Ovary (tissue), 10 donors: ENCODE measurements at places on chromosomes 1 and 21. TPM values are rescaled to one million over a fixed set of nuclear protein-coding genes. Genes with fewer than 3 reads are reported as not detected.

- no peak overlapping the region for H3K27ac ChIP-seq
- H3K4me3 ChIP-seq: no peak overlapping the region
- H3K36me3 ChIP-seq: no peaks in the 10 kb centered on the region
- no peaks in the 10 kb centered on the region for H3K27me3 ChIP-seq
These were observed 35.8 kb downstream of the PLEKHO1 start for GRCh38 chr1:150185481-150185880.

DNA sequence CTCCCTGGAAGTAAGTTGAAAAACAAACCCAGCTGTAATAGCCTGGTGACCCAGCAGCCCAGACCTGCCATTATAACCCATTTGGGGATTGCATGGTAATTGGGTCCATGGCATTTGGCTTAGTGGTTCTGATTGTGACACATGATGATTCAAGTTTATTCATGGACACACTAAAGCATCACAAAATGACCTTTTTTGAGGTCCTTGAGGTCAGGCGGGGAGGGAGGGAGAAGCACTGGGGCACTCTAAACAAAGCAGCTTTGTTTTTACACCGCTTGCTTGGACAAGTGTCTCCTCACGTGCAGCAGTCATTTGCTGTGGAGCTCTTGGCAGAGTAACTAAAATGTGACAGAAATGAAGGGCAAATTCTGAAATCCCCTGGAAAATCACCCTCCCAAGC, 241.0 kb upstream of the SGIP1 start:
- H3K4me3 ChIP-seq: no peak overlapping the region
- H3K4me1 ChIP-seq: no peaks in the 10 kb centered on the region
- no peaks in the 10 kb centered on the region for H3K27me3 ChIP-seq
- H3K27ac ChIP-seq: no peak overlapping the region

DNA sequence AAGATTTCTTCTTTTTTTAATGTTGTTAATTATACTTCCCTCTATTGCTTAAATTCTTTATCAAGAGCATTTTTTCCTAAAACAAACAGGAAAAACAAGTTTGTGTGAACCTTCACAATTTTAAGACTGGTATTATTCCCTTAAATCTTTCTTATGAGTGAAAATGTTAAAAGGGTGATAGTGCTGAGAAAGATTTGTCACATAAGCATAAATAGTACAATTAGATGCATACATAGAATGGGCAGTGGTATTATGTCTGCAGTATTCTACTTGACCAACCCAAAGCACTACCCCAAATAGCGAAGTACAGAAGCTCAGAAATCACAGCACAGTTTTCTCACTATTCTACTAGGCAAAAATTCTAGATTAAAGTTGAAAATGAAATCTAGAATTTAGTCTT, 18.0 kb downstream of the GOLPH3L start:
- H3K27me3 ChIP-seq: no peaks in the 10 kb centered on the region
- no peak overlapping the region for H3K27ac ChIP-seq
- no peak overlapping the region for H3K4me3 ChIP-seq
- no peak for DNase-seq
- no peaks in the 10 kb centered on the region for H3K36me3 ChIP-seq

DNA sequence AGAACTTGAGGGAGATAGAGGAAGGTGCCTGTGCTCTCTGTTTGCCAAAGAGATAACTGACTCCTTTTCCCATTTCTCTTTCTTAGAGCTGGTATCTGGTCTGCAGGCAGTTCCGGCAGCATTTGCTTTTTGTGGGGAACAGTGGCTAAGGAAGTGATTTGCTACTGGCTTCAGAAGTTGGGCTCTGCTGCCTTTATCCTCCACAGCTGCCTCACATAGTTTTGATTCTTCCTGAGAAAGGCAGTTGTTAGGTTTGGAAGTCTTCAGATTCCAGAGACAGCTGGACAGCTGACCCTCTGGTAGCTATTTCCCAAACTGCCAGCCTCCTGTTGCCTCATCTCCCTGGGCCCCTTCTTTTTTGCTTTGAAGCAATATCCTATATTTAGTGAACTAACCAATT, 62.6 kb upstream of the MACF1 start:
- no peak overlapping the region for H3K27ac ChIP-seq
- H3K36me3 ChIP-seq: no peaks in the 10 kb centered on the region
- peaks cover 4% of the 10 kb centered on the region for H3K4me1 ChIP-seq
- H3K27me3 ChIP-seq: no peaks in the 10 kb centered on the region

- no peaks in the 10 kb centered on the region for H3K27me3 ChIP-seq
- H3K27ac ChIP-seq: no peak overlapping the region
- no peaks in the 10 kb centered on the region for H3K36me3 ChIP-seq
- no peak for DNase-seq
These were observed 194.8 kb upstream of the HMCN1 start for GRCh38 chr1:185539277-185539943.

The LCE6A gene
- not detected for total RNA-seq
